ENCODE measurements at places on chromosomes 13 and 19.
A peak's percentile ranks its signal among the peaks of the same experiment; 100 is the strongest.

DNA sequence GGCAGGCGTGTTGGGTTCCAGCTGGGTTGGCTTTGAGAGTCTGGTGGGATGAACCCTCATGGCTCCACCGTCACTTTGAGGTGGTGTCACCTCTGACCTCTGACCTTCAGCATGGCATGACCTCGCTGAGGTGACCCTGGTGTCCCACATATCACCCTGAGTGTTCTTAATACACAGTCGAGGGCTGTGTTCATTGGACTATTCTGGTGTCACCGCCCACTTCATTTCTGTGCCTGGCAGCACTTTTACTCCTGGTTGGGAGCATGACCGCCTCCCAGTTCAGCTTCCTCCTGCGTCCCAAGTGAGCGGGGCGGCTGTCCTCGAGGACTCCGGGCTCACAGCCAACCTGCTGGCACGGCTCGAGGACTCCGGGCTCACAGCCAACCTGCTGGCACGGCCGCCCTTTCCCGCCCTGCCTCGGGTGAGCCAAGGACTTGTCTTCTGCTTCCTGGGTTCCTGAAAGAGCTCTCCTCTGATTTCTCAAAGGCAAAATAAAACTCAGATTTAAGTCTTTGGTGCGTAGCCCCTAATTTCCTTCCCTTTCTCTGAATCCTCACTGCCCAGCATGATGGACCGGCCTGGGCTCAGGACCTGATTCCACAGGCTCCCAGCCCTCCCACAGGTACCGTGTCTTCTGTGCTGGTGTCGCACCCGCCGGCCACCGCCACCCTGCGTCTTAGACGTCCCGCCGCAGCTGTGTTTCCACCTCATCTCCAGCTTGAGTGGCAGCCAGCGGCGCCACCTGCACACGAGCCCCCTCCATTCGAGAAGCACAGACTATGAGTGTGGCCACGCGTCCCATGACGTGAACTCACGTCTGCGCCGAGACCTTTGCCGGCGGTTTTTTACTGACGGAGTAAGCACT is 10.4 kb downstream of the ATP4B start:
- peak; percentile 39 for DNase-seq

DNA sequence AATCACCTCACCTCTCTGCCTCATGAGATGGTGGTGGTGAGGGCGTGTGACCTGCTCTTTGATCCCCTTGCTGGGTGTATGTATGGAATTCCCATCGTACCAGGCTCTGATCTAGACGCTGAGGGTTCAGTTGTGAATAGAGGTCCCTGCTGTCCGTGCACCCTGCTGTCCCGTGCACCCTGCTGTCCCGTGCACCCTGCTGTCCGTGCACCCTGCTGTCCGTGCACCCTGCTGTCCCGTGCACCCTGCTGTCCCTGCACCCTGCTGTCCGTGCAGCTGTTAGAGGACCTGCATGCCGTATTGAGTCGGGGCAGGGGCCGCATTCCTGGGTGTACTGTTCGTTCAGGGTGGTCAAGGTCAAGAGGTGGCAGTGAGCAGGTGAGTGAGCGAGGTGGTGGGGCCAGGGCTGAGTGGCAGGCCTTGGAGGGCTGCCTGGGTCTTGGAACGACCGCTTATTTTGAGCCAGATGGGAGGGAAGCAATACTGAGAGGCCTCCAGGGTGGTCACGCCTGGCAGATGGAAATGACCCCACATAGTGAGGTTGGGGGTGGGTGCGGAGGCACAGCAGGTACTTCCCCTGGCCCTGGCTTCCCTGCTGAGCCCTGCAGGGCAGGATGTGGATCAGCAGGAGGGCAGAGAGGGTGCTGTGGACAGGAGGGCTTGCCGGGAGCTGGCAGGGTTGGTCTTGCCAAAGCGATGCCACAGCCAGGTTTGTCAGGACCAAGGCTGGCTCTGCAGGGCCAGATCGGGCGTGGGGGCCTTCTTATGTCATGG is 4.6 kb upstream of the EPN1 start:
- no peak for DNase-seq

GRCh38 chr13:108728370-108728769 is 99.0 kb downstream of the MYO16 start:
- no peak for DNase-seq

GRCh38 chr13:109719962-109720646 is 66.3 kb downstream of the IRS2 start:
- no peak for DNase-seq

DNA sequence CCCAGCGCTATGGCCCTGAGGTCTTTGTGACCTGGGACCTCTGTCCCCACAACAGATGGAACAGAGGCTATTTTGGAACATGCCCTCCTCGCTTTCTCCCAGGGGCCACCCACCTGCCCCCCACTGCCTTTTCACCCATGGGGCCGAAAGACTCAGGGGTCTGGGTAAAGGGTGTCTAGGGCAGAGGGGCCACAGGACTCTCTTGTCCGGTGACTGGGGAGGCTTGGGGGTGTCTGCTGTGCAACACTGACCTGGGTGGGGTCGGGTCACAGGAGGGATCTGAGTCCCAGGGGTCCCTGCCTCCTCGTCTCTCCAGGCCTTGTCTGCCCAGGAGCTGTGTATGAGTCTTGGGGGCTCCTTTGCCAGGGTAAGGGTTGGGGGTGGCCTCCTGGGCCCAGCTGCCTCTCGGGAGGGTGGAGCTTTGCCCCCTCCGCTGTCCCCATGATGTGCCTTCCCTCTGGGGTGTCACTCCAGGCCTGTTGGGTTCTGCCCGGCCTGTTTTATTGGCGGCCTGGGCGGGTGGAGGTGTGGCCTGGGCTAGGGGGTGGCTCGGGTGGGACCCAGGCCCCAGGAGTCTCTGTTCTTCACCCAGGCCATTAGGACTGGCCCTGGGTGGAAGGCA is 2.1 kb downstream of the ARID3A start:
- DNase-seq: no peak

DNA sequence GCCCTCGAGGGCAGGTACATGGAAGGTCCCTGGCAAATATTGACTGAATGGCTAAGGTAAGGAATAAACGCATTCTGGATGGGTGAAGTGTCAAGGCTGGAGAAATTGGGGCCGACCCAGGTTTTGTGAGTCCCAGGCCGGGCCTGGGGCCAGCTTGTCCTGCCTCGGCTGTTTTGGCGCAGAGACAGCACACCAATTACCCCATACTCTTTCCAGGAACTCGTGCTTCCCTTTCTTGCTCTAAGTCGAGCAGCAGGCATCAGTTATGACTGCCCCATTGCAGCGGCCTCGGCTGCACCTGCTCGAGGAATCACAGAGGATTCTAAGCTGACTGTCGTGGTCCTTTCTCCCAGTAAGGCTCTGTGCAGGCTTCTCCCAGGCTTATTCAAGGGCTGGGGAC is 67.1 kb downstream of the ZNF536 start:
- DNase-seq: no peak

DNA sequence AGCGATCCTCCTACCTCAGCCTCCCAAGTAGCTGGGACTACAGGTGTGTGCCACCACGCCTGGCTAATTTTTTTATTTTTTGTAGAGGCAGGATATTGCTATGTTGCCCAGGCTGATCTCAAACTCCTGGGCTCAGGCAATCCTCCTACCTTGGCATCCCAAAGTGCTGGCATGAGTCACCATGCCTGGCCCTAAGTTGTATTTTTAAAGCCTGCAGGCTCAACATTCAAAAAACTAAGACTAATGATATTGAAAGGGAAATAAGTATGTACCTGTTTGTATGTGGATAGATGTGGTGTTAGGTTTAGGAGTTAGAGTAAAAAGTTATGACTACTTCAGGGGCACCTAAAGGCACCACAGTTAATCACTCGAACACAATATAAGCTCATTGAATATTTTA is 5.4 kb upstream of the IPO5 start:
- DNase-seq: peak; percentile 8

DNA sequence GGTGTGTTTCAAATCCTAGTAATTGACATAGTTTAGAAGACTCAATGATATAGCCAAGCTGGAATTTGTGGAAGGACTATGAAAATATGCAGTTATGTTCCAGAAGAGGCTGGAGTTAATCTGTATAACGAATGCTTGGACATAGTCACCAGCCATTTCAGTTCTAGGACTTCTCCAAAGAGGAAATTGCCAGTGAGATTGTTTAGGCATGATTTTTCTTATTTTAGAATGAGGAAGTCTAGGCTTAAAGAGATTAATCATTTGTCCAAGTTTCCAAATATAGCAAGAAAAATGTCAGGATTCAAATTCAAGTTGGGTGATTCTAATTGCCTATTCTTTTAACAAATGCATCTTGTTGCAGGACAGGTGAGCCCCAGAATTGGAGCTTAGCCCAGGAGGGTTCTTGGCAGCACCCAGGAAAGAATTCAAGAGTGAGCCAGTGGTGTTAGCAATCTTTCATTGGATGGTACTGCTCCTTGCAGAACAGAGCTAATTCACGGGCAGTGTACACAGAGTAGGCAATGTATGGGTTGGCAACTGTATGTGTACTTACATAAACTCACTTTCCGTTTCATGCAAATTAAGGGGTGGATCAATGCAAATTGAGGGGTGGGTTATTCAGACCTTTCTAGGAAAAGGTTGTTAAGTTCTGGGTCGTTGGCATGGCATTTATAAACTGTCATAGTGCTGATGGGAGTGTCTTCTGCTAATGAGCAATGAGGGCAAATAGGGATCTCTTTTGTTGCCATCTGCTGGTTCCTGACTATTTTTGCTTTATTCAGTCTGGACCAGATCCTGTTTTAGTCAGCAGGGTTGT is 763.1 kb upstream of the SLITRK1 start:
- DNase-seq: no peak

DNA sequence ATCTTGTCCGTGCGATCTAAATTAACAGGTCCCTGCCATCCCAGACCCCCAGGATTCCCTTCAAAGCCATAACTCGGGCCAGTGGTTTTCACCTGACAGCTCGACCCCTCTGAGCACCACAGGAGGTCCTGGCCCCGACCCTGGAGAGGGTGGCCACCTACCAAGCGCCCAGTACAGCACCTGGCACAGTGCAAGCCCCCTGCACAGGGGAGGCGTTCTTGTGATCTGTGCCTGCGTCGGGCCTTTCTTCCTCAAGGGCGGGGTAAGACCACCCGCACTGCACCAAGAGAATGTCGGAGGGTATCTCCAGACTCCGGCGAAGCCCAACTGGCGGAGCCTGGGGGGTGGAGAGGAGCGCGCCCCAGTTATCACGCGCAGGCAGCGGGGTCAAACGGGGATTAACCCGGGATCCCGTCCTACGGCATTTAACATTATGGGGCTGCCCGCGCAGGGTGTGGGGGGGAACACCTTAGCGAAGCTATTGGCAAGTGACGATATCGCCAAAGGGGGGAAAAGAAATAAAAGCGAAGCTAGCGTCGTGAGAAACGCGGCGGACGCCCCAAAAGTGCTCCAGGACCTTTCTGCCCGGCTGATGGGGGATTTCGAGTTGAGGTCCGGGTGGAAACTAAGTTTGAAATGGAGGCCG is 1.3 kb upstream of the HNRNPL start:
- no peak for DNase-seq

DNA sequence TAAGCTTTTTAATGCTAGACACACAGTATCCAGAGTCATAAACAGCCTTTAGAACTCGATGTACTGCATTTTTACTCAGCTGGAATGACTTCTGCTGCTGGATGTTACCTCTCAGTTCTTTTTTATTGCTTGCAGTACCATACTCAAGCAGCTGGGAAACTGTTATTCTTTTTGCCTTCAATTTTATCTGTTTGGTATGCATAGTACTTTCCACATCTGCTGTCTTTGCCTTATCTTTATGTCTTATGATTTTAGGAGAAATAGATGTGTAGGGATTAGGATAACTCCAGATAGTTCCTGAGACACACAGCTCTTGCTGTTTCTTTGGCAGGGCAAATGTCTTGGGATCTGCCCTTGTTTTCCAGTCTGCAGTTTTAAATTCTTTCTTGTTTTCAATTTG is 31.5 kb downstream of the TEX30 start:
- DNase-seq: no peak

DNA sequence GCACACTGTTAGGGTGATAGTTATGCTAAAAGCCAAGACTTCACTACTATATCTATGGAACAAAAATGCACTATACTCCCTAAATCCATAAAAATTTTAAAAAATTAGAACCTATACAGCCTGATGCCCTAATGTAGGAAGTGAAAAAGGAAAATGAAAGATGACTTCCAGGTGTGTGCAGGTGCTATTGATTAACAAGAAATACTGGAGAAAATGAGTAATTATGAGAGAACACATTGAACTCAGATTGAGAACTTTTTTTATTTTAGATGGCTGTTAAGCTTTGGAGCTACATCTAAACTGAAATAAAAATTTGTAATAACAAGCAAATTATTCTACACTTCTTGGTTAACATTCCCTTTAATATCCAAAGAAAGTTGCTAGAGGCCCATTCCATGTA is 1015.7 kb downstream of the PCDH9 start:
- no peak for DNase-seq

DNA sequence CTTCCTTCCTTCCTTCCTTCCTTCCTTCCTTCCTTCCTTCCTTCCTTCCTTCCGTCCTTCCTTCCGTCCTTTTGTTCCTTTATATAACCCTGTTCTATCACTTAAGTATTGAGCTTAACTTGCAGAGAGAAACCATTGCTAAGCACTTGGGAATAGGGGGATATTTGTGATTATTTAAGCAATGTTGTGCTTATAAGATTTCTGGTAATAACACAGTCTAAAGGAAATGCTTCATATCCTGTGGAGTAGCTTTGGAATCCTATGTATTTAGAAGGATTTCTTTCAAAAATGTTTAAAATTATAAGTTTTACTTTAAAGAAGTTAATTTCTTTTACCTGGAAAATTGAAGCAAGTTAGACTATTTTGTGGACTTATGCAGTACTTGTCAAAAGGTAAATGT is 209.8 kb downstream of the PCCA start:
- DNase-seq: no peak

DNA sequence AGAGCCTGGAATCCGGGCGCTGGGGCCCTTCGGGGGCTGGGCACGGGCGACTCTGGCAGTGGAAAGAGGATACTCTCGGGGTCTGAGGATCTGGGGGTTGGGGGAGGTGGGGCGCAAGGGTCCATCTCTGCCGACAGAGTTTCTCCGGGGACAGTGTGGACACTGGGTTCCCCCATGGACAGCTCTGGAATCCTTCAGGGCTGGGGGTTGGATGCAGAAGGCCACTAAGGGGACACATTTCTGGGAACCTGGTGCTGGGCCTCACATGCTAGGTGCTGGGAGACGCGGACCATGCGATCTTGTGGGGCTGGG is 2.3 kb downstream of the TGFBR3L start:
- DNase-seq: no peak

DNA sequence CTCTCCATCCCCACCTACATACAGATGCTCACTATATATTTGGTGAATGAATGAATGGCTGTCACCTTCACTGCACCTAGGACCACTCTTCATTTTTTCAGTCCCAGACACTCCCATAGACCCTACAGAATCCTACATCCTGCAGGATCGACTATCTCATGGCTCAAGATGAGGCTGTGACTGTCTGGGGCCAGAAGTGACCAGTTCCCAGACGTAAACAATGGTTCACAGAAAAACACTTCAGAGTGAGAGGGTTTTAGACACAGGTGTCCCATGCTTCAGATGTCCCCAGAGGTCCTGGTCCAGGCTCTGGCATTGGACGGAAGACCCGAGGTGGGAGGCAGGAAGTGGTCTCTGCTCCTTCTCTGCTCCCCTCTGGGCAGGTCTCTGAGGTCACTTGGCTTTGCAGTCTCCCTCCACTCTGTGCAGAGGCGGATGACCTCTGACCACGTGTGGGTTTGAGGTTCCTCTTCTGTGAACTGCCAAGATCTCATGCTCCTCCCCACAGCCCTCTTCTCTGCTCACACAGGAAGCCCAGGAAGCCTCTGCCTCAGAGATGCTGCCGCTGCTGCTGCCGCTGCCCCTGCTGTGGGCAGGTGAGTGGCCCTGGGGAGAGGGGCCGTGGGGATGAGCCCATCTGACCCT is 24.9 kb downstream of the SIGLEC7 start:
- DNase-seq: no peak
